HEK293T (cell line): ENCODE measurements at places on chromosomes 5 and 9.
A peak's percentile ranks its signal among the peaks of the same experiment; 100 is the strongest.

DNA sequence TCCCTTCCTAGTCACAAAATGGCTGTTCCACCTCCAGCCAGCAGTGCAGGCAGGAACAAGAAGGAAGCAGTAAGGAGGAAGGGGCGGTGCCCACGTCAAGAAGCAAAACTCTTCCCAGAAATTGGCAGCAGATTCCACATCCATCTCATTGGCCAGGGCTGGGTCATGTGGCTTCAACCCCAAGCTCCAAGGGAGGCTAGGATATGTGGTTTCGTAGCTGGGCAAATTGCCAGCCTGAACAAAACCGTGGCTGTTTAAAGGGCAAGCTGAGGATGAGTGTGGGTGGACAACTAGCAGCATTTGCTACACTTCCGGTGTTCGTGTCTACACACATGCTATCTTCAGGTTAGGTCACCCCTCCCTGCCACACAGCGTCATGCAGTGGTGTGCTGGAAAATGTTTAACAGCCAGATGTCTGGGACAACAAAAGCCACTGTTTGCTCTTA lies 92.1 kb upstream of the MAP1B start:
- DNase-seq: peak; percentile 21

DNA sequence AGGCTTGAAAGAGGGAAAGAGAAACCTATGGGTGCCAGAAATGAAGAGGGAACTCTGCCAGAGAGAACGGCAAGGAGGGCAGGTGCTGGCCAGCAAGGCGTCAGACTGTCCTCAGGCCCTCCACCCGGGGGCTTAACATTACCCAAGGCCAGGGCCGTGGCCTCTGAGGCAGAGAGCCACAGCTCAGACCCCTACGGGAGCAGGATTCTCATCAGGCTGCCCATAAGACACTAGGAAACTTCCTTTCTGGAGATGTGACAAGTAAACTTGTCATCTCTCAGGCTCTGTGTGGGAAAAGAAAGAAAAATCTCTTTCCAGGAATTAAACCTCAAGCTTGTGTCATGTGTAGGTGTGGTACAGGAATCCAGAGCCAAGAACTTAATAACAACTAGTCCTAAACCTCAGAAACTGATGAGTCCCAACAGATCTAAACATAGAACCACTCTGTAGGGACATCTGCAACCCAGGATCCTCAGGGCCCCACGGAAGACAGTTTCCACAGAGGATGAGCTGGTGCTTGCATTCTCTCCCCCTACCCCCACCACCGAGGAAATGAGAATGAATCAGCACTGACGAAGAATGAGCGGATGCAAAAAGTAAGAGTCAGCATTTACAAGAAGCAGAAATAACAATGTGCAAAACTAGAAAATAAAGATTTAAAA lies 74.3 kb downstream of the DCP2 start:
- no peak for DNase-seq

- DNase-seq: no peak
Measured at GRCh38 chr9:137710704-137711103, 91.9 kb downstream of the EHMT1 start.

DNA sequence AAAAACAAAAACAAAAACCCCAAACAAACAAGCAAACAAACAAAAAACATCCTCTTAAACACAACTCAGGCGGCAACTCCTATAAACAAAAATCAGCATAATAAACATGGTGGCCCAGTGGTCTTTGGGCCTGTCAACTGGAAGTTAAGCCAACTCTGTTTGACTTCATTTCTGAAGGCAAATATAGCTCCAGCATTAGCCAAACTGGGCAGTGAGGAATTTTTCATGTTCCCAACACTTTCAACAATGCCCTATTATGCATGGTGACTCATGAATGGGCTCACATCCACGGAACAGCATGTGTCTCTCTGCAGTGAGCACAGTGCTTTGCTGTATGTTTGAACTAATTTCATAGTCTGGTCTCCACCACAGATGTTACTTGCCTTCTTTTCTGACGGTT lies 143.9 kb upstream of the STC2 start:
- DNase-seq: no peak
